ENCODE measurements at places on chromosomes 6 and 20.

DNA sequence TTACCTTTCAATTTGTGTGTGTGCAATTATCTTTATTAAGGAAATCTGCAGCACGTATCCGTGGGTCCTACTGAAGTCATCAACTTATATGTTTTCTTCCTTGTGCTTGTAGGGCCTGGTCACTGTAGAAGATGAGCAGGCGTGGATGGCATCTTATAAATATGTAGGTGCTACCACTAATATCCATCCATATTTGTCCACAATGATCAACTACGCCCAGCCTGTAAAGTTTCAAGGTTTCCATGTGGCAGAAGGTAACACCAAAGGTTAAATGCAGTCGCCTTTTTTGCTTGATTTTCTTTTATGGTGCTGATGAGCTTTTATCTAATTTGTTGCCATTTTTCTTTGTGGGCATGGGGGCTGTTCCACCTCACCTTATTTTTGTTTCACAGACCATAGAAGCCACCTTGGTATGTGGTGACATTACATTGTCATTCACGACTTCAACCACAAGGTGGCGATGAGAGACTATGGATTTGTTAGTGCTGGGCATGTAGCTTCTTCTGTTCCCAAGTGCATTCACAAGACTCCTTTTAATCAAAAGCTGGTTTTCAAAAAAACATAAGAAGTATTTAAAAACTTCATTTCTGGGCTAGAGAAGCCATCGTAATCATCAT is 106.5 kb upstream of the LAMP5 start:
- DNase-seq: peak; percentile 76

DNA sequence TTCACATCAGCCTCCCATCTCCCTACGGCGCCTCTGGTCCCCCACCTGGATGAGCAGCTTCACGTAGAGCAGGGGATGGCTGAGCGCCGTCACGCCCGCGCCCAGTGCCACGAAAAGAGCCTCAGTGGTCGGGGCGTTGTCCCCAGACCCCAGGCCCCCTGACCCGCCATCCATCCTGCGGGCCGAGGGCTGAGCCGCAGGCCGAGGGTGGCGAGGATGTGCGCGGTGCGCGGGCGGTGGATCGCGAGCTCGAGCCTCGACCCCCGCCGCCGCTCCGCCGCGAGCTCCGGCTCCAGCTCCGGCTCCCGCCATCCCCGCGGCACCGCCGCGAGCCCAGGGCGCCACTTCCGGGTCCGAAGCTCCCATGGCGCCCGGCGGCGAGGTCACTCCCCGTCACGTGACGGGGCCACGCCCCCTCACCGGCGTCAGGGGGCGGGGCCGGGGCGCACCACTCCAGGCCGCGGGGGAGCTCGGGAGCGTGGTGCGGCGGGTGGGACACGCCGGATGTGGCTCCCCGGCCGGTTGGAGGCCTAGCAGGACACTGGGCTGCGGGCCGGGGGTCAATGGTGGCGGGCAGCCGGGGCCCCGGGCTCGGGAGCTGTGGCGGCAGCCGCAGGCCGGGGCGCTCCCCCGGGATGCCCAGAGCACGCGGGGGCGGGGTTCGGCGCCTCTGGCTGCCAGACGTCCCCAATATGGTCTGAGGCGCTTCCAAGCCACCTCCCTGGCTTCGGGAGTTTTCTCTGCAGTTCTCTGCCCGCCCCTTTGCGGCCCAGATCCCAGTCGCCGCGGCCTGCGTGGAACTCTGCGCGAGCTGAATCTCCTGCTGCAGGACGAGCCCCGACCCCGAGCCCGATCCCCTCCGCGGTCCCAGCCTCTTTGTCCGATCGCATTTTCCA is at the start of gene MTCH1:
TSS of gene MTCH1 (minus strand) at position 389 of the 896 bp plus-strand sequence. CDS start at position 366, 23 bp downstream.
- peak; percentile 88 for DNase-seq

GRCh38 chr6:135887069-135887468 is 35.6 kb downstream of the PDE7B start:
- peak; percentile 55 for DNase-seq

DNA sequence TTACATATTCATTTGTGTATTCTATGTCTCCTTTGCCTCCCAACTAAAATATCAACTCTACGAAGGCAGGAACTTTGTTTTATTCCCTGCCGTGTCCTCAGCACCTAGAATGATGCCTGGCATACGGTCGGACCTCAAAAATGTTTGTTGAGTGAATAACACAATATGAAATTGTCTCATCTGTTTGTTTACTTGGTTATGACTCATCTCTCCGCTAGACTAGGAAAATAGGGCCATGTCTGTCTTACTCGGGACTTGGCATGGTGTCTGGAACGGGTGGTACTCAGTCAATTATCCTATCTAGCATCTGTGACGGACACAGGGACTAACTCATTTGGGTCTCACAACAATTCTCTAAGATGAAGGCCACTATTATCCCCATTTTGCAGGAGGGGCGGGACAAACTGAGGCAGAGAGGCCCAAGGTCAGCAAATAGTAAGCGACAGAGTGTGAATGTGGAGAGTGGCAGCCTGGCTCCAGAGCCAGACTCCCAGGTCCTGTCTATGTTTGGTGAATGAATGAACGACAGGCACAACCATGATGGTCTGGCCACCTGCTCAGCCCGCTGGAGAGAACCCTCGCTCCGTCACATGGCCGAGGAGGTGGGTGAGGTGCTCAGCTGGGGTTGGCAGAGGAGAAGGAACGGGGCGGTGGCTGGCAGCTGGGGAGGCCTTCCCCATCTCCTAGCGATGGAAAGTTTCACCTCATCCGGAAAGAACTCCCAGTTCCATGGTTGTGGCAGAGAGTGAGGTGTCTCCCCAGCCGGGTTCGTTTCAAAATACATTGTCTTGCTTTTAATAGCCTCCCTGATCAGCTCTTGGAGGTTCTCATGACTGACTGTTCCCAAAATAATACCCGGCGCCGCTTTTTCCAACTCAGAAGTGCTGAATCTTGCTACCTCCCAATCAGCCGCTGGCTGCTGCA is 27.6 kb upstream of the NFATC2 start:
- no peak for DNase-seq

GRCh38 chr6:70380252-70380651 is 33.1 kb upstream of the FAM135A start:
- no peak for DNase-seq

GRCh38 chr20:18754030-18754652 is 59.4 kb upstream of the SCP2D1 start:
- DNase-seq: no peak

DNA sequence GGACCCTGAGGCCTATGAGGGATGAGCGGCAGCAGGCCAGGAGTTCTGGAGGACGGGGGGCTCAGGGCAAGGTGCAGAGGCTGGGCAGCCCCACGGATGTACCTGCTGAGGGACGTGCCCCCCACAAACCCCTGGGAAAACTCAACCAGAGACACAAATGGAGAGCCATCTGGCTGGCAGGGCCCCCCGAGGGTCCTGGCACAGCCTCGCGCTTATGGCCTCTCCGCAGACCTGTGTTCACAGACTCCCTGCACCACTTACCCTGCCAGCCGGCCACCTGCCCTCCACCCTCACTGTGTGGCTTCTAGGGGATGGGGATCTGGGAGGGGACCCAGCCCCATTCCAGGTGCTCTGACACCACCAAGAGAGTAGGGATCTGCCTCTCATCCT is 3.4 kb upstream of the ZBTB46 start:
- DNase-seq: no peak

- no peak for DNase-seq
Measured at GRCh38 chr20:1895674-1896483, 672 bp downstream of the SIRPA start.

GRCh38 chr6:37709250-37709931 is 11.7 kb upstream of the MDGA1 start:
- no peak for DNase-seq

Data from NCI-H748 treated with DMSO at 0.1 percent for 48 hours (cell line).